ENCODE measurements at places on chromosomes 3 and 15.

DNA sequence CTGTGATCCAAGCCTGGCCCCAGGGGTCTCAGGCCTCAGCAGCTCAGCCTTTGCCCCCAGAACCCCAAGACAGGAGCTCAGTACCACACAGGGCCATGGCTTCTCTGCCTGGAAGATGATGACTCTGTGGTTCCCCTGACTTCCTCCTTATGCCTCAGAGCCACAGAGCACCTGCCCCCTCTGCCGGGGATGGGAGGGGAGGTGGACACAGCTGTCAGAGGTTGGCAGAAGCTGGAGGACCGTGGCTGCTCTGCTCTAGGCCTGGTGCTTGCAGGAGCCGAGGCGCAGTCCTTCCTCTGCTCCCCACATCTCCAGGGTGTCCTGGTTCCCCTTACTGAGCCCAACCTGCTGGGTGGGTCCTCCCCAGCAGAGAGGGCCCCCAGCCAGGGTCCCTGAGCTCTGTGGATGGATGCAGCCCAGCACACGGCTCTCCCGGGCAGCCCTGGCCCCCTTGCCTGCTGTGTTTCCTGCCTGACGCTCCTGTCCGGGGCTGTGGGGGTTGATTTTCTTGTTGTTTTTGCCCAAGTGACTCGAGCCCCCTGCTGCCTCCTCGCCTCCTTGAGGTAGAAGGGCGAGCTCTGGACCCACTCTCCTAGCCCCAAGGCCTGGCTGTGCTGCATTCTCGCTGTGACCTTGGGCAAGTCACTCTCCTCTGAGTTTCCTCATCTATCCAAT is 36.6 kb downstream of the PSTPIP1 start:
- H3K4me1 ChIP-seq, result no peaks in the 10 kb centered on the region
- DNase-seq, result peak; percentile 74
- no peak overlapping the region for H3K4me3 ChIP-seq
- no peak overlapping the region for H3K27ac ChIP-seq
- peaks cover 2% of the 10 kb centered on the region for H3K36me3 ChIP-seq
- no peaks in the 10 kb centered on the region for H3K27me3 ChIP-seq

DNA sequence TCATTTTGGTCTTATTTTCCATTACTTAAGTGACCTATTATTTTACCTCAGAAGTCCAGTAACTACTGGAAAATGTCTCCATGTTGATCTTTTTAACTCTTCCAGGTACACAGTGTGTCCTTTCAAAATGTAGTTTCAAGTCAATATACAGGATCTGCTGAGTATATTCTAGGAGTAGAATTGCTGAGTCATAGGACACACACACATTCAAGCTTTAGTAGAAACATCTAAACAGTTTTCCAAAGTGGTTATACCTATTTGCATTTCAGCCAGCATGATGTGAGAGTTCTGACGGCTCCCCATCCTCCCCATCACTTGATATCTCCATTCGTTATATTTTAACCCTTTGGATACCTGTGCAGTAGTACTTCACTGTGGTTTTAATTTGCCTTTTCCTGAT is 271.9 kb downstream of the MCTP2 start:
- no peaks in the 10 kb centered on the region for H3K27me3 ChIP-seq
- no peak overlapping the region for H3K4me3 ChIP-seq
- no peak overlapping the region for H3K27ac ChIP-seq
- no peak for DNase-seq
- H3K4me1 ChIP-seq, result no peaks in the 10 kb centered on the region
- H3K36me3 ChIP-seq, result no peaks in the 10 kb centered on the region

GRCh38 chr15:40283615-40284300 is 894 bp upstream of the ANKRD63 start:
- H3K36me3 ChIP-seq, result no peaks in the 10 kb centered on the region
- no peak for DNase-seq
- no peaks in the 10 kb centered on the region for H3K27me3 ChIP-seq
- no peak overlapping the region for H3K4me3 ChIP-seq

DNA sequence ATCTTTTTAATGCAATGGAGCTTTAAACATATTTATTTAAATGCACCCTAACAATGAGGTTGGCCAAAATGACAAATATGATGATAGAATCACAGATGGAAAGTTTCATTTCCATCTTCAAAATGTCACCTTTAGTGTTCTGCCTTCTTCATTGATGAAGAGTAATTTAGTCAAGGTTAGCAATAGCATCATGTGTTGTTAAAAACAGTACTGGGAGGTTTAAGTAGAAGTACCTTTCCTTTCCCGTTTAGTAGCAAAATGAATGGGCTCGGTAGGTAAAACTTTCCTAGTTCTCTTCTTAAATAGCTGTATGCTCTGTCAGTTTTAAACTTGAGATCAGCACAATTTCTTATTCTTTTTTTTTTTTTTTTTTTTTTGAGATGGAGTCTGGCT is 35.1 kb downstream of the EIF2AK4 start:
- H3K27ac ChIP-seq, result no peak overlapping the region
- DNase-seq, result no peak
- no peak overlapping the region for H3K4me3 ChIP-seq
- no peaks in the 10 kb centered on the region for H3K4me1 ChIP-seq
